Ascending aorta (tissue), 2 donors: ENCODE measurements at places on chromosomes 2 and 18. TPM values are rescaled to one million over a fixed set of nuclear protein-coding genes. Genes with fewer than 3 reads are reported as not detected.

SAP130 gene
- total RNA-seq, result 2.8 TPM

ELOA2 gene
- total RNA-seq, result not detected

FBXO11 gene
- 15.1 TPM for total RNA-seq

VWA3B gene
- total RNA-seq, result not detected

UGT1A5 gene
- not detected for total RNA-seq

DTYMK gene
- total RNA-seq, result 25.0 TPM

CCDC85A gene
- 15.0 TPM for total RNA-seq

FBXO48 gene
- 1.2 TPM for total RNA-seq

SLC30A3 gene
- 7.6 TPM for total RNA-seq

CHRNG gene
- total RNA-seq, result not detected

GCG gene
- total RNA-seq, result not detected

CNDP1 gene
- not detected for total RNA-seq

DSC2 gene
- 4.4 TPM for total RNA-seq

ARL4C gene
- 18.8 TPM for total RNA-seq

EVA1A gene
- total RNA-seq, result not detected

GLI2 gene
- 23.1 TPM for total RNA-seq

TMEM247 gene
- total RNA-seq, result not detected

ALPP gene
- not detected for total RNA-seq

TMBIM1 gene
- 320 TPM for total RNA-seq

LOXL3 gene
- total RNA-seq, result 19.8 TPM

TTR gene
- 5.2 TPM for total RNA-seq

SRD5A2 gene
- total RNA-seq, result not detected

C2orf81 gene
- 10.3 TPM for total RNA-seq

B3GNT7 gene
- total RNA-seq, result 0.64 TPM

SAG gene
- total RNA-seq, result not detected

FZD7 gene
- 32.5 TPM for total RNA-seq

FIGN gene
- total RNA-seq, result 4.3 TPM

MBP gene
- total RNA-seq, result 8.1 TPM
